SK-N-SH (cell line): ENCODE measurements at places on chromosomes 1 and 21. TPM values are rescaled to one million over a fixed set of nuclear protein-coding genes. Genes with fewer than 3 reads are reported as not detected.
A peak's percentile ranks its signal among the peaks of the same experiment; 100 is the strongest.

- peaks cover 5% of the 10 kb centered on the region; the same call in 1 of the 2 replicates for H3K4me1 ChIP-seq
- no peak overlapping the region for H3K27ac ChIP-seq
- H3K4me3 ChIP-seq, result no peak overlapping the region
- no peak for DNase-seq
- no peaks in the 10 kb centered on the region for H3K27me3 ChIP-seq
Measured at GRCh38 chr1:232684371-232685105, 54.6 kb upstream of the SIPA1L2 start.

DNA sequence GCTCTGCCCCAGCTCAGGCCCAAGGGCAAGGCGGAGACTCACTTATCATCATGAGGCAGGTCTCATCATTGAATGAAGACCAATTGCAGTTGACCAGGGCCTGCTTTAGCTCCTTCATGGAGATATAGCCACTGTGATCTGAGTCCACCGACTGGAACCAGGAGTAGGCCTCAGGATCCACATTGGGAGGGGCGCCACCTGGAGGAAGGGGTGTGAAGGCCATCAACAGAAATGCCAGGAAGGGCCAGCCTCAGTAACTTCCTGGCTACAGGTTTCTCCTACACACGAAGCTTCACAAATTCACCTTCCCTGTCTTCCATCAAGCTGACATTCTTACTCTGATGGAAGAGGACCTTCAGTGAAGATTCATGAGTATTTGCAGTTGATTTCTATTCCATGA is 11.6 kb downstream of the PEF1 start:
- no peaks in the 10 kb centered on the region for H3K27me3 ChIP-seq
- no peak overlapping the region for H3K4me3 ChIP-seq
- no peak for DNase-seq

DNA sequence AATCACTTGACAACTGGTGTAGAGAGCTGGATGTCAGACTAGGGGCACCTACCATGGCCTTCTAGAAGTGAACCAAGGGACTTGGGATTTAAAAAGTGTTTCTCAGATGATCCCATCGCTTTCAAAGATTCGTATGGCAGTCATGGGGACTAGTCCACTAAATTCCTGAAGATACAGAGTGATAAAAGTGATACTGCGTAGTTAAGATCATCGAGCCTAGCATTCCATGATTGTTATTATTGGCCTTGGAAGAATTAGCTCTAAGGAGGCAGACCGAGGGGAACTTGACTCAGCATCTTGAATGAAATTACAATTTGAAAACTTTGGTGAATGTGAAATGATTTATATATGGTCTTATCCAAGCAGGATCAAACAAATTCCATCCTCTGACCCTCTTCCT is 1.3 kb upstream of the CHIA start:
- H3K36me3 ChIP-seq, result no peaks in the 10 kb centered on the region
- 0 out of 2 replicates have a peak overlapping the region, but pooled peaks have one; percentile 6 for H3K4me3 ChIP-seq
- no peaks in the 10 kb centered on the region for H3K4me1 ChIP-seq
- no peak overlapping the region for H3K27ac ChIP-seq

DNA sequence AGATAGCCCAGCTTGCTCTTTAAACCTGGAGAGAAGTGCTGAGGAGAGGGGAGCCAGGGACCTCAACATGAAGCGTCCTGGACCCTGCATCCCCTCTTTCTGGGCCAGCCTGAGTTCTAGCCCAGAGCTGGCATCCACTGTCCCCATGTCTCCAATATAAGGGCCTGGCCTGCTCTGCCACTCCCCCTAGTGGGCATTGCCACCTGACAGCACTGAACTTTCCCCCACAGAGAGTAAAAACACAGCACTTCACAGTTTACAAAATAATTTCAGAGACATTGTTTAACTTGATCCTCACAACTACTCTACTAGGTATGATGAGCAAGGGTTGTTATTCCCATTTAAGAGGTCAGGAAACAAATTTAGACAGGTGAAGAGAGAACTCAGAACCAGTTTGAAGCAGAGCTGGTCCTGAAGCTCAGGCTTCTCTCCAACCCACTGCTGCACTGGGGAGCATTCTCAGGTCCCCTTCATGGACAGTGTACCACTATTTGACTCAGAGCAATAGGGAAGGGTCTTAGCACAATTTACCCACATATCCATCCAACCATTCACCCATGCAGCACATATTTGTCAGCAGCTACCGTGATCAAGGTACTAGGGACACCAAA is 151.2 kb downstream of the DMRTA2 start:
- no peaks in the 10 kb centered on the region for H3K4me1 ChIP-seq
- no peaks in the 10 kb centered on the region for H3K36me3 ChIP-seq
- H3K27me3 ChIP-seq, result no peaks in the 10 kb centered on the region

GRCh38 chr21:28454564-28455252 is 538.0 kb downstream of the LTN1 start:
- DNase-seq, result no peak
- no peaks in the 10 kb centered on the region for H3K36me3 ChIP-seq
- no peak overlapping the region for H3K4me3 ChIP-seq
- H3K27me3 ChIP-seq, result no peaks in the 10 kb centered on the region
- peaks cover 2% of the 10 kb centered on the region; the same call in 1 of the 2 replicates for H3K4me1 ChIP-seq
- peak overlapping the region; percentile 71 for H3K27ac ChIP-seq

GRCh38 chr1:61910035-61910434 is 167.8 kb downstream of the PATJ start:
- H3K27ac ChIP-seq, result no peak overlapping the region
- DNase-seq, result no peak
- H3K4me1 ChIP-seq, result no peaks in the 10 kb centered on the region
- H3K27me3 ChIP-seq, result no peaks in the 10 kb centered on the region

DNA sequence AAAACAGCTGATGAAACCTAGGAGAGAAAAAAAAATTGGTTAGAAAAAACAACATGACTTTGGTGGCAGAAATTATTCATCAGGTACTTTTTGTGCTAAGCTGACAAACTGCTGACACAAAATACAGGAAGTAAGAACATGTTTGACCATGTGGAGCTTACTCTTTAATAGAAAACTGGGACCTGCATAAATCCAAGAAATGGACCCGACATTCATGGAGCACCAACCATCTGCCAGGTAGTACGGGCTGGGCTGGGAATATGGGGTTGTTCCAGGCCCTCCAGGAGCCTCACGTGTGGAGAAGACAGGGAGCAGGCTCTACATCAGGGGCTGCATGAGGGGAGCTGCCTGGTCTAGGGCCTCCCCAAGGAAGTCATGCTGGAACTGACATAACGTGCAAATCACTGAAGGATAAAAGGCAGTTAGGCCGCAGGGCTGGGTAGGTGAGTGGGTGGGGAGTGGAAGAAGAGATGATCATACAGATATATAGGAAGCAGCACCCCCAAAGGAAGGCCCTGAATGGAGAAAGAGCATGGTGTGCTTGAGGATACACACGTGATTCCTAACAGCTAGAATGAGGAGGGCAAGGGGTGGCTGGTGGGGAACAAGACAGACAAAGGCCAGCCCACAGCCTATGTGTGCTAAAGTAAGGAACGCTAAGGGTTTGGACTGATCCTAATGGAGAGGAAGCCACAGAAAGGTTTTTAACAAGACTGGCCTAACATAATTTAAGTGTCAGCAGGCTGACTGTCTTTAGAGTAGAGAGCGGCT is 26.1 kb downstream of the CD58 start:
- no peak for DNase-seq
- H3K4me3 ChIP-seq, result no peak overlapping the region
- H3K36me3 ChIP-seq, result peaks cover 5% of the 10 kb centered on the region

DNA sequence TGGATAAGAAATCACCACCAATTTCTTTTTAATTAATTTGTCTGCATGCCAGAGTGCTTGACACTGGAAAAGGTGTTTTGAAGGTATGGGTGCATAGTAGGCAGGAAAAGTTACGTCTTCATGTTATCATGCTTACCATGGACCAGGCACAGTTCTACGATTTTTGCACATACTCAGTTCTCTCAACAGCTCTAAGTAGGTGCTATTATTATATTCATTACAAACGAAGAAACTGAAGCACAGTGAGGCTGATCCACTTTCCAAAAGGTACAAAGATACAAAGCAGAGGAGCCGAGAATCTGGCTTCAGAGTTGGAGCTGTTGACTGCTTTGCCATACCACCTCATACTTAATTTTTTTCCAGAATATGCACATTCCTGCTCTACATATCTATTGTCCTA is 306.4 kb downstream of the PBX1 start:
- no peaks in the 10 kb centered on the region for H3K4me1 ChIP-seq
- H3K27ac ChIP-seq, result no peak overlapping the region
- DNase-seq, result no peak
- H3K4me3 ChIP-seq, result no peak overlapping the region

DNA sequence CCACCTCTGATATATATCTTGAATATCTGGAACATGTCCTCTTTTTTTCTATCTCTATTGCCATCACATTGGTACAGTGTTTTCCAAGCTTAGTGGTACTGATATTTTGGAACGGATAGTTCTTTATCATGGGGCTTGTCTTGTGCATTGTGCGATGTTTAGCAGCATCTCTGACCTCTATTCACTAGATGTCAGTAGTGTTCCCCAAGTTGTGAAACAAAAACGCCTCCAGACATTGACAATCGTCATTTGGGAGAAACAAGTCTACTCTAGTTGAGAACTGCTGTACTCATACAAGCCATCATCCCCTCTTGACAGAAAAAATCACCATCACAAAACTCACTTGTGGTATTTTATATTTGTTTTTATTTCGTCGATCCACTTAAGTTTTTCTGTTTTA is 79.7 kb upstream of the CHODL start:
- H3K36me3 ChIP-seq, result no peaks in the 10 kb centered on the region
- H3K27ac ChIP-seq, result no peak overlapping the region
- H3K4me3 ChIP-seq, result no peak overlapping the region

DNA sequence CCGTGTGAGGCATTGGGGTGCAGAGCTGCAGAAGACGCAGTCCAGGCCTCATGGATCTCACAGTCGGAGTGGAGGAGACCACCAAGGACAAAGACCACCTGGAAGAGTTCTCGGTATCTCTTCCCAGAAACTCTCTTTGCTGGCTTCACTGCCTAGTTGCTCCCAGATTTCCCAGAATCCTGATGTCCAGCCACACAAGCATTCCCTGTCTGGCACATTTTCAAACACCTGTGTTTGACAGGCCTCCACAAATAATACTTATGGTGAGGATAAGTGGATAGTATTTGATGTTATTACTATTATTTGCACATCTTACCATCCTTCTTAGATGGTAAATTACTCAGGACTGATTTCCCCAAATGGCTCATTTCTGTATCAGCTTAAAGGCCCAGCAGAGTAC is 27.7 kb upstream of the KANK4 start:
- no peaks in the 10 kb centered on the region for H3K36me3 ChIP-seq
- no peak for DNase-seq
- peaks cover 3% of the 10 kb centered on the region; the same call in 1 of the 2 replicates for H3K4me1 ChIP-seq
- no peak overlapping the region for H3K27ac ChIP-seq

DNA sequence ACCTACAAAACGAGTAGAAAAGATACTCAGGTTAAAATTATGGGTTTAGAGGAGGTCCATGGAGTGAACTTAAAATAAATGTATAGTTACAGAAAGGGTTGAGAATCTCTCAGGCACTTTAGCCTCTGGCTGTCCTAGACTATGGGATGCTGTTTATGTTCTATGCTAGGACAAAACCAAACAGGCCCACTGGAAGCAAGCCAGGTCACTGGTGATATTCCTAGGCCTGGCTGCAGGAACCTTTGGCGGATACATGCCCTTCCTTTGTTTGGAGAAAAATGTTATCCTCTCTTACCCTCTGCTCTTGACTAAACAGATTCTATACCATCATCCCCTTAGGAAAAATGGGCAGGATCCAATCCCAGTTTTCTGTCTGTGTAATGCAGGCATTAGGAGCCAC is 90.7 kb upstream of the DUSP10 start:
- H3K4me3 ChIP-seq, result no peak overlapping the region
- H3K27me3 ChIP-seq, result no peaks in the 10 kb centered on the region
- peak overlapping the region; percentile 73 for H3K27ac ChIP-seq
- H3K4me1 ChIP-seq, result peaks cover 4% of the 10 kb centered on the region; the same call in 1 of the 2 replicates

DNA sequence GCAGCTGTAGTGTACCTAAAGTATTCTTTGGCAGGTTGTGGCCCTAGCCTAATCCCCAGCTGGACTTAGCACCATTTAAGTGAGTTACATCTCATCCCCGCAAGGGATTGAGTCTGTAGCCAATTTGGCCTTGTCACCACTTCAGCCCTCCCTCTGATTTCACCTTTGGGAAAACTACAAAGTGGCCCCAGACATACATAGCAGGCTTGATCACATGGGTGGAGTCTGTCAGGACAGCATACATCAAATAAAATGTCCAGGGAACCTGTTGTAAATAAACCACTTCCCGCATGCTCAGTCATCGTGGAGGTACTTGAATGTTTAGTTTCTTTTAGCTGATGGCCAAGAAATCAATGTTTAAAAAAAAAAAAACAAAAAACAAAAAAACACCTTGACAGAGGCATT is 142.5 kb downstream of the DHRS3 start:
- DNase-seq, result no peak
- no peaks in the 10 kb centered on the region for H3K36me3 ChIP-seq
- H3K27ac ChIP-seq, result no peak overlapping the region
- no peaks in the 10 kb centered on the region for H3K27me3 ChIP-seq
- H3K4me3 ChIP-seq, result no peak overlapping the region

DNA sequence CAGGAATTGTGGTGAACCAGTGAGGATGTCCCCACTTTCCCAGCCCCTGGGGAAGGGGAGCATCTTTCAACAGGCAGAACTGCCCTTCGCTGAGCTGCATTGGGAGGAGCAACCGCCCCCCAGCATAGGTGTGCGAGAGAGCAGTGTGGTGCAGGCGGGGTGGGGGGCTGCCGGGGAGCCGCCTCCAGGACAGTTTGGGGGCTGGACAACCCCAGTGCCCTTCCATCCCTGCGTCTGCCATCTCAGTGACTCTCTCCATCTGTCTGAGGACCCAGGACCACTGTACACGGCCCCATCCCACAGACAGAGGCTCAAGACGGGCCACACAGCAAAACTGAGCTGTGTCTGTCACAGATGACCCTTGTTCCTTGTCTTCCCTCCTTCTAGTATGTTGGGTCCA is 14.2 kb downstream of the PODN start:
- H3K36me3 ChIP-seq, result no peaks in the 10 kb centered on the region
- no peaks in the 10 kb centered on the region; the same call in 1 of the 2 replicates for H3K4me1 ChIP-seq
- H3K27ac ChIP-seq, result no peak overlapping the region
- no peaks in the 10 kb centered on the region for H3K27me3 ChIP-seq

- no peak for DNase-seq
- H3K27me3 ChIP-seq, result no peaks in the 10 kb centered on the region
- no peaks in the 10 kb centered on the region for H3K4me1 ChIP-seq
- H3K27ac ChIP-seq, result no peak overlapping the region
- H3K4me3 ChIP-seq, result no peak overlapping the region
Measured at GRCh38 chr1:69295265-69295664, 272.5 kb upstream of the LRRC7 start.

DNA sequence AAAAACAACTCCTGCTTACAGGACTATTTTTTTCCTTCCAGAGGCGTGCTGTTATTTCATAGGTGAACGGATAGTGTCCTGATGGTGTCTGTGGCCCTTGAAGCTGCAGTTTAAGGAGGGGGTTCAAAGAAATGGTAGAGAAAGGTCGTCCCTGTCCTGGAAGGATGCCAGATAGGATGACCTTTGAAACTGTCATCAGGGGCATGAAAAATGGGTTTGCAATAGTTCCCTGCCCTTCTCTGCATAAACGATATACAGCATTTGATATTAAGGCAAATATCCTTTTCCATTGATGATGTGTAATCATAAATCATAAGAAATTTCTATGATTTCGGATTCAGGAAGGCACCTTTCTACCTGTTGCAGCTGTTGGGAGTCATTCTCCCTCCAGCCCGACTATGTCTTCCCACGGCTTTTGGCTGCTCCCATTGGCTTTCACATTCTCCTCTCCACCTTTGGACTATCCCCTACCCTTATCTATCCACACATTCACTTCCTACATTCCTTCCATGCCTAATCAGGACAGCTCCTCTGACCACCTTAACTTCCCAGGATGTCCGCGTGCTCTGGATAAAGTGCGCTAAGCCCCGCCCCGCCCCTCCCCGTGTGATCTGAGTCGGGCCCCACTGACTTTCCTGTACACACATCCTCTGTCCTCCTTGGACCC is 209.8 kb downstream of the DISC1 start:
- H3K27ac ChIP-seq, result no peak overlapping the region
- no peak for DNase-seq
- no peaks in the 10 kb centered on the region for H3K36me3 ChIP-seq

Gene CFHR1
- polyA plus RNA-seq, result 0.23 and 0.31 TPM in 2 replicates

Gene SPRR1B
- polyA plus RNA-seq, result not detected in 2 replicates

Gene MYCBP
- 16.0 and 17.5 TPM in 2 replicates for polyA plus RNA-seq

Gene FCGR1A
- not detected in 2 replicates for polyA plus RNA-seq
